ENCODE measurements at places on chromosomes 6 and 20. TPM values are rescaled to one million over a fixed set of nuclear protein-coding genes. Genes with fewer than 3 reads are reported as not detected.

DNA sequence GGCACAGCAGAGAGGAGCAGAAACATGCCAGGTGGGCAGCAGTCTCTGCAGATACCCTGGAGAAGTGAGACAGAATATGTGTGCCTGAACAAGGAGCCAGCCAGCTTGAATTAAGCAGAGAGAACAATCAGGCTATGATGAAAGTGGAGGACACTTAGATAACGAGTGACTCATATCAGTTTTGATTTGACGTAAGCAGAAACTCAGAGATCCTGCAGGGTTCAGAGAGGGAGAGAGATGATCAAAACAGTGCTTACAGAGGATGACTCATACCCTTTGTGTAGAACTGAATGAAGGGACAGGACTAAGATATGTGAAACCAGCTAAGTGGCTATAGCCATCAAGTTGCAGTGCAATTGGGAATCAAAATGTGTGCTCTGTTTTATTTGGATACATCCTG is 300.7 kb downstream of the TENT5A start:
- DNase-seq = no peak

GRCh38 chr6:156977527-156978291 is 200.5 kb downstream of the ARID1B start:
- DNase-seq = peak; percentile 55

DNA sequence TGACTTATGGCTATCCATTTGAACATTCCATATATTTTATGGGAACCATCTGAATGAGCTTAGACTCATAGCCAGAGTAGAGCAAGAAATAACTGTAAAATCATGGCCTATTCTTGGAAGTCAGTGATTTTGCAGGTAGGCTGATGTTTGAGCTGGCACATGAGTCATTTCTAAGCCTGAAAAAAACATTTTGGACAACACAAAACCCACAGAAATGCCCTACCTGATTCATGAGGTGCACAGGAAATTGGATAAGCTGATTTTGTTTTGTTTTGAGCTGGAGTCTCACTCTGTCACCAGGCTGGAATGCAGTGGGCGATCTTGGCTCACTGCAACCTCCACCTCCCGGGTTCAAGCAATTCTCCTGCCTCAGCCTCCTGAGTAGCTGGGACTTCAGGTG is 443.0 kb downstream of the PKHD1 start:
- no peak for DNase-seq

DNA sequence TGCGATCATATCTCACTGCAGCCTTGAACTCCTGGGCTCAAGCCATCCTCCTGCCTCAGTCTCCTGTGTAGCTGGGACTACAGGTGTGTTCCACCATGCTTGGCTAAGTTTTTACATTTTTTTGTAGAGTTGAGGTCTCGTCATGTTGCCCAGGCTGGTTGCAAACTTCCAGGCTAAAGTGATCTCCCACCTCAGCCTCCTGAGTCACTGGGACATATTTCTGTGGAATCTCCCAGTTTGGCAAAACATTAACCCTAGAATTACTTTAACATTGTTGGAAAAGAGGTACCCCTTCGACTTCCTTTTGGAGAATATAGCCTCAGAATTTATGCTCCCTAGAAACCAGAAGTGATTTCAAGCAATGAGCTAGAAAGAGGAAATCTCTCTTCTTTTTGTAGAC is 57.2 kb downstream of the SHLD1 start:
- no peak for DNase-seq

- DNase-seq = no peak
These were observed 151.2 kb downstream of the SOBP start for GRCh38 chr6:107641071-107641470.

GRCh38 chr20:50254466-50255079 is 63.9 kb downstream of the CEBPB start:
- DNase-seq = no peak

DNA sequence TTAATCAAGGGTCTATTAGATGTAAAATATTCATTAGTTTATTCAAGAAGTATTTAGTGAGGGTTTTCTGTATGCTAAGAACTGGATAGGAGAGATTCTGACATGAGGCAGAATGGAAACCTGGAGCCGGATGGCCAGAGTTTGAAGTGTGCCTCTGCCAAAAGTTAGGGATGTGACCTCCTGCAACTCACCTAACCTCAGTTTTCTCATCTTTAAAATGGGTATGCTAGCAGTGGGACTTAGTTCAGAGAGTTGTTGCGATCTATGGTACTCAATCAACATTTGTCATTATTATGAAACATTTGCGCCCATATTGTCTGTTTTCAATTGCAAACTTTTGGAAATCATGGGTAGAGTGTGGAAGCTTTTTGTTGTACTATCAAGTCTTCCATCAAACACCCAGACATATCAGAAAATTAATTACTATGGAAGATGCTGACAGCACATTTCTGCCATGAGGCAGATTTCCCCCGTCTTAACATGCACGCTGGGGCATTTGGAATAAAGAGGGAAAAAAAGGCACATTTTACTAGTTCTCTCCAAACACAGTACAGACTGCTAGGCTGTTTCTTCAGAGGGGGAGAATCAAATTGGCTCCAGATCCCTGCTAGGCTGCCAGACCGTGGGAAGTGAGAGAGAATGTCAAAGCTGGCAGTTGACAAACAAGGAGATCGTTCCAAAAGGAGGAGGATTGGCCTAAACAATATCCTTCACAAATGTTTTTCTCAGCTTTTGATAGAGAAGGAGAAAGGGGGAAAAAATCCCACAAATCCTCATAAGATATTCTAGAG is 205.3 kb upstream of the TSHZ2 start:
- DNase-seq = no peak

DNA sequence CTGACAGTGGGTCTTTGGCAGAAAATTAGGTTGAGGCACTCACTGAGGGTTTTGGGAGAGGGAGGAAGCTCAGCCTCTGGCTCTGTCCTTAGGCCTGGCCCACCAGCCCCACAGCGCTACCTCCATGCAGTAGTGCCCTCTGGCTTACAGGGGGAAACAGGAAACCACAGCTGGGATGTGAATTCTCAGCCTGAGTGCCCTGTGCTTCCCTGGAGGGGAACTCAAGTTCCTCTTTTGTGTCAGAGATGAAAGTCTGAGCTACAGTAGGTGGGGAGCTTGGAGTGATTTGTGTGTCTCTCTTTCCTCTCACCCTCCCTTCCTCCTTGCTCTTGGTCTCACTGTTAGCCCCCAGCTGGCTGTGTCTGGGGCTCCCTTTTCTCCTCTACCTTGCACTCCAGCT is 48.2 kb upstream of the BLCAP start:
- DNase-seq = no peak

- DNase-seq = no peak
These were observed 14.9 kb downstream of the RPF2 start for GRCh38 chr6:110996691-110997090.

DNA sequence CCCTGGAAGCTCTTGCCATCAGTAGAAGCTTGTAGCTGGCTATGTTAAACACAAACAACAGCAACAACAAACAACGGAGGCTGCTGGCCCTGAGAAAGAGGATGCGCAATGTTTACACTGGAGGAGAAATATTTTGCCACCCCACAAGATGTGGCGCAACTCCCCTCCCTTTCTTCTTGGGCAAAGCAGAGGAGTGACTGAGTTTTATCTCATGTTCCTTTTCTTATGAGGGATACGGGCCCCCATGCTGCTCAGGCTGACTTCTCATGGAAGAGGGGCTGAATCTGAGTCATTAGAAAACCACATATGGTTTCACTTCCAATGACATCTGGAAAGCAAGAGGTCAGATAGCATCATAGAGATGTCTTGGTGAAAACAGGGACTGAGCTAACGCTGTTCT is 75.9 kb upstream of the HDDC2 start:
- peak; percentile 18 for DNase-seq

- DNase-seq = no peak
These were observed 11.1 kb upstream of the CCN5 start for GRCh38 chr20:44703956-44704488.

GRCh38 chr6:13667655-13668054 is 44.0 kb downstream of the RANBP9 start:
- DNase-seq = no peak

- no peak for DNase-seq
These were observed 106.0 kb downstream of the SAMD5 start for GRCh38 chr6:147614501-147614900.

ULBP3 gene
- not detected for total RNA-seq

RGS17 gene
- not detected for total RNA-seq

DNA sequence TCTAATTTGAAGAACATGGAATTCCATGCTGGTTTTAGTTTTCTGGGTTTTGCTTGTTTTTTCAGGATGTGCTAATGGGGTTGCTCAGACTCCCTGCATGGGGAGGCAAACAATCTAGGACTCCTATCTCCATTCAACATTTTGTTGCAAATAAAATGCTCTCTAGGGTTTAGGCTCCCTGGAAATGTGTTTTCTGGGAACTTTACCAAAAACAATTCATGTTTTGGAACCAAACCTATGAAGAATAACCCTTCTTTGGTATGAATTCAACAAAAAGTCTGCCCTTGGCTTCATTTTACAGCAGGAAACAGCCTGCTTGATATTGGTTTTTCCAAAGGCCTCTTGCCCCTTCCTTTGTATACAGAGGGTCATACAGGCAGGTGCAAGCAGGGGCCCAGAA is 217.7 kb downstream of the FOXA2 start:
- DNase-seq = no peak

PTGIS gene
- total RNA-seq = 460 TPM

VWA7 gene
- 3.3 TPM for total RNA-seq

DNA sequence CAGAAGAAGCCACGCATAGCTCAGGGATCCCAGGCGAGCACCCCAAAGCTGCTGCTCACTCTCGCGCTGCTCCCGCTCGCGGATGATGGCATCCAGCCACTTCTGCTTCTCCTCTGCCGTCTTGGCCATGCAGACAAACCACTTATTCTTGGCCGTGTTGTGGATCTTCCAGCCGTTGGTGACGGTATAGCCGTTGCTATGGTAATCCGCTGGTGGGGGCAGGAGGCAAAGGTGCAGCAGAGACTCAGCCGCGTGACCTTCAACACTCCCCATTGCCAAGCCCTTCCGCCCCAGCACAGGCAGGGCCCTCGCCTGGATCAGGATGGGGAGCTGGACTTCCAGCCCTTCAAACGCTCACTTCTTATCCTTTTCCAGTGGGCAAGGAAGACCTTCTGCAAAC is 136.9 kb downstream of the PREX1 start:
- no peak for DNase-seq

GRCh38 chr20:11067359-11067758 is 393.6 kb upstream of the JAG1 start:
- no peak for DNase-seq
